ENCODE measurements at places on chromosomes 3 and 15.

DNA sequence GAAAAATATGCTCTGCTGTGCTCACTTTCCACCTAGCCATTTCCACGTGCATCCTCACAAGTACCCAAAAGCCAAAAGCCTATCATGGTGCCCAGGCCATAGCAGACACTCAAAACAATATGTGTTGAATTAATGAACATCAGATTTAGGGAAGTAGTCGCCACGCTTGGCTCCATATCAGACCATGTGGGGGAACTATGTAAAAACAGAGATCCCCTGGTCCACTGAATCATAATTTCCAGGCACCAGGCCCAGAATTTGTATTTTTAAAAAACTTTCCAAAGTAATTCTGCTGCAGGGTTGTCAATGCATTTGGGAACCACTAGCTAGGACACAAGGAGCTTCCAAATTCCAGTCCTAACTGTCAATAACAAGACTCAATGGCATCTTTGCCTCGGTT lies 77.3 kb downstream of the CNTN3 start:
- DNase-seq = no peak

GRCh38 chr15:20657084-20657483 lies 115.5 kb upstream of the GOLGA6L6 start:
- no peak for DNase-seq

- DNase-seq = no peak
Observed at GRCh38 chr3:12655701-12656100, 8.2 kb downstream of the RAF1 start.

DNA sequence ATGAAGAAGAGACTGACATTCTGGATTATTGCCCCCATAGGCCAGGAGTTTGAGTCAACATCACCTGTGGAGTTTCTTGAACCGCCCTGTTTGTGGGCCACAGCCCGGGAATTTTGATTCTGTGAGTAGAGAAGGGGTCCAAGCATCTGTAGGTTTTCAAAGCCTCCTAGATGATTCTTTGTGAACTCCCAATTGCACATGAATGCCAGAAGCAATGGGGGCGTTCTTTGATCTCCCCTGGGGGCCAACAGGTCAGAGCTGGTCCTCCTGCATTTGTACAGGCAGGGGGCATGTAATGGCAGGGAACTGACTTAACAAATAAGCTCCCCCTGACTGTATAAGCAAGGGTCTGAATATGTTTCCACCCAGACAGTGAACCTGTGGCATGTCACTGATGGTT lies 260.3 kb downstream of the SLCO3A1 start:
- DNase-seq = no peak

- no peak for DNase-seq
Observed at GRCh38 chr15:44550256-44550655, 13.3 kb downstream of the EIF3J start.

GRCh38 chr3:24387000-24387399 lies 107.7 kb downstream of the THRB start:
- no peak for DNase-seq
